G401 (cell line): ENCODE measurements at places on chromosomes 3 and 15. TPM values are rescaled to one million over a fixed set of nuclear protein-coding genes. Genes with fewer than 3 reads are reported as not detected.

FOXB1 gene
- total RNA-seq = not detected in 2 replicates

ACKR2 gene
- total RNA-seq = not detected in 2 replicates

DNA sequence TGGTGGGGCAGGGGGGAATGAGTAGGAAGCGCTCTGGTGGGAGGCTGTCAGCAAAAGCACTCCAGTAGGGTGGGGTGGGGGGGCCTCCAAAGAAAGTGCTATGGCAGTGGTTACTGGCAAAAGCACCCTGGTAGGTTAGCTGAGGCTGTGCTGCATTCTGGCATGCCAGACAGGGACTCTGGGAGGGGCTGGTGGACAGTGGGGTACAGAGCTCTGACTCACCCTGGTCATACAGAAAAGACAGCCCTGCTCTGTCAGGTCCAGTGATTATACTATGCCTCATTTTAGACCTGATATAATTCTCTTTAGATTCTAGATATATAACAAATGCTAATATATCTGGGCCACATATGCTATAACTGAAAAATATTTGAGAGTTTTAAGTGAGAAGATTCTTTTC, 82.8 kb upstream of the CPNE4 start:
- DNase-seq = no peak

GRCh38 chr15:31867536-31868442, 162.5 kb upstream of the CHRNA7 start:
- DNase-seq = peak; percentile 84

GRCh38 chr3:37901721-37902120, 40.0 kb downstream of the CTDSPL start:
- DNase-seq = no peak

DNA sequence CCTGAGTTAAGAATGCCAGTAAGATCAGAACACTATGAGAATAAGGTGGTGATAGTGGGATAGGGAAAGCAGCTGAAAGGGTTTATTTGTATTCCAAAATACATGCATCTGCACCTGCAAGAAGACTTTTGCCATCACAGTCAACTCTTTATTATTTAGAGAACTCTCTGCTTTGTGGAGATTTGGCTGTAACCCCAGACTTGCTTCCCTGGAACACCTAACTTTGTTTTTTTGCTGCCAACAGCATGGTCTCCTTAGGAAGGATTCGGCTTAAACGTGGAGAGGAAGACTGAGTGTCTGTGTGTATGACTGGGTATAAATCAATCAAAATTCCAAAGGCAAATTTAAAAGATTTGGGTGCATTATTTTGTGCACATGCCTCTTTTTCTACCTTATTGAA, 21.6 kb upstream of the SLITRK3 start:
- no peak for DNase-seq

DNA sequence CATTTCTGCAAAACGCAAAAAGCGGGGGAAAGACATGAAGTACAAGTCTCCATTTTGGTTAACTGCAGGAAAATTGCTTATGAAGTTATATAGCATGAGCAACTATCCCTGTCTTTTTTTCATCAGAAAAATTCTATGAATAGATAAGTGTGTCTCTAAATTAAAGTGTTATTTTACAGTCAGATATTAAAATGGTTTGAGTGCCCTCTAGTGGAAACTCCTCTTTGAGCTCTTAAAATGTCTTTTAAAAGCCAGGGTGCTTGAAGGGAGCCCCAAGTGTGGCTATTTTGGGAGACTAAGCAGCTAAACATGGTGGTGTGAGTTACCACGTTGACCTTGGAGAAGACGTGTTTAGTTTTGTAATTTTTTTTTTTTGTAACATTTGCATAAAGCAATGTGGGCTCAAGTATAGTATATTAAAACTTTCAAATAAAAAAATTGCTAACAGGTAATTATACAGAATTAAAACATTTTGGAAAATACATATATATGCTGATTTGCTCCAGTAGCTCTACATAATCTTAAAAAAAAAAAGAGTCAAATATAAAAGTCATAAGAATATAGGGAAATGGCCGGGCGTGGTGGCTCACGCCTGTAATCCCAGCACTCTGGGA, 77.2 kb downstream of the PPP2R3A start:
- DNase-seq = peak; percentile 61

DNA sequence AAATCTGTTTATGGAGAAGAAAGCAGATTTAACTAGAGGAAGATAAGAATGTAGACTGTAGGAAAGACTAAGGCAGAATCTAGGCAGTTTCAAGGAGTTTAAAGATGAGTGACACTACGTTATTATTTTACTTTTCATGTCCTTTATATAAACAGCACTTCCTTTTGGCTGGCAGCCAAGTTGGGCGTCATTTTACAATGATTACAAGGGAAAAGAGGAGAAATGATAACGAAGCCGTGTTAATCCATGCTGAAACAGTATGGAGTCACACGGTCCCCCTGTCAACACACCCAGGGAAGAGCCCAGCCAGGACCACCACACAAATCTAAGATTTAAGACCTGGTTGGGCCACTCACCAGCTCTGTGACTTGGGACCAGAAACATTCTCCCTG, 83.7 kb upstream of the NEO1 start:
- DNase-seq = no peak

DNA sequence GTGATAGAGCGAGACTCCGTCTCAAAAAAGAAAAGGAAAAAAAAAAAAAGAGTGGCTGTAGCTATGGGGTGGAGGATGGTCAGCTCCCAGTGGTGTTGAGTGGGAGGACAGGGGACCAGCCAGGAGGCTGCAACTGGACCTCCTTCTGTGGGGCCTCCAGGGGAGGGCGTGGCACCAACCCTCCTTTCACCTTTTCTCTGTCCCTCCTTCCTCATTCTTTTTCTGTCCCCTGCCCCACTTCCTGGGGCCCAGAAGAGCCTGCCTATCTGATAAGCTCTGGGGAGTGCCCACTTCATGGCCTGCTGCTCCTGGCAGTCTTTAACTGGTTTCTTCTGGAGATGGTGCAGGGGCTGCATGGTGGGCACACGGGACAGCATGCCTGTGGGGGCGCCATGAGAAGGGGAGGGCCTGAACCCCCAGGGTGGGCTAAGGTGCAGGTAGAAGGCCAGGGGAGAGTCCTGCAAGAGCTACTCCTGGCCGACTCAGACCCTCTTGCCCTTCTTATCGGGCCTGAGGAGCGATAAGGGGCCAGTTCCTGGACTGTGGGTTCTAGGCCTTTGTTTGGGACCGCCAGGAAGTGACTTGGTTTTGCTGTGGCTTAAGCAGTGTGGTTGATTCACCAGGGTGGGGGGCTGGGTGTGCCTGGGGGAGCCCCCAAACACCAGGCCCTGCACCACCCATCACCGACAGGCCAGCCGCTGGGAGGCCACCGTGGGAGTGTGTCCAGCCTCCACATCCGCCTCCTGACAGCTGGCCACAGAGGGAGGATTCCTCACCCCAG, 49.4 kb upstream of the FLNB start:
- no peak for DNase-seq
